Activated T-cell treated with anti-CD3 and anti-CD28 coated beads for 1 hour (primary cell): ENCODE measurements at places on chromosomes 3 and 15.

- no peak for DNase-seq
Observed at GRCh38 chr15:36886701-36887100, 213.6 kb downstream of the MEIS2 start.

- no peak for DNase-seq
Observed at GRCh38 chr3:135567223-135567622, 398.3 kb upstream of the PPP2R3A start.

GRCh38 chr15:49387471-49387870 is 35.6 kb upstream of the FGF7 start:
- no peak for DNase-seq

DNA sequence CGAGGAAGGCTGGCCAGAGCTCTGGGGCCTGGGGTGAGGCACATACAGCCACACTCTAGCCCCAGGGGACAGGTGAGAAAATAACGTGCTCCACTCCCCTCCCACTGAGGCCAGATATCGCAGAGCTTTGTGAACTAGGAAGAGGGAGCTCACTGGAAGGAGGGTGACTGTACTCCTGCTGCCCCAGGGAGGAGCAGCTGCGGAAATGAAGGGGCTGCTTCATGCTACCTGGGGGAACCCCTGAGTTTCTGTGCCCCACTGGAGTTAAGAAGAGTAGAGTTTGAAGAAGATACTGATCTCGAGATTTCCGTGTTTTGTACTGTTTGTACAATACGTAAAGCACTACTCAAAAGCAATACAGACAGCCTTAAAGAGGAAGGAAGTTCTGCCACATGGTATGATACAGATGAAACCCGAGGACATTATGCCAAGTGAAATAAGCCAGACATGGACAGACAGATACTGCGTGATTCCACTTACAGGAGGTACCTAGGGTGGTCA is 44.6 kb downstream of the CMTM6 start:
- DNase-seq: peak; percentile 44

DNA sequence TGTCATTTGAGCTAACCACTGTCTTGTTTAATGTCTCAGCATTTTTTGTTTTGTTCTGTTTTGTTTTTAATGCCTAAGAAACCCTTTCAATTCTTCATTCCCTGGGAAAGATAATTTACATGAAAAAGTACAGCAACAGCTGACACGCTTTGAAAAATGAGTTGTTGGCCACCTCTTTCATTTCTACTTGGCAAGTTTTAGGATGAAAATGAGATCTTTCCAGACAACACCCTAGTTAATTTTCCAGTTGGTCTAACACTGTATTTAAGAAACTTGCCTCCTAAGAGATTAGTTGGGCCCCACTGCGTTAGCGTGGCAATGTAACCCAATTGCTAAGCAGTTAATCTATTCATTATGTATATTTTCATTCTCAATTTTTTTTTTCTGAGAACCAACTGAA is 194.0 kb upstream of the LRRN1 start:
- DNase-seq: no peak

DNA sequence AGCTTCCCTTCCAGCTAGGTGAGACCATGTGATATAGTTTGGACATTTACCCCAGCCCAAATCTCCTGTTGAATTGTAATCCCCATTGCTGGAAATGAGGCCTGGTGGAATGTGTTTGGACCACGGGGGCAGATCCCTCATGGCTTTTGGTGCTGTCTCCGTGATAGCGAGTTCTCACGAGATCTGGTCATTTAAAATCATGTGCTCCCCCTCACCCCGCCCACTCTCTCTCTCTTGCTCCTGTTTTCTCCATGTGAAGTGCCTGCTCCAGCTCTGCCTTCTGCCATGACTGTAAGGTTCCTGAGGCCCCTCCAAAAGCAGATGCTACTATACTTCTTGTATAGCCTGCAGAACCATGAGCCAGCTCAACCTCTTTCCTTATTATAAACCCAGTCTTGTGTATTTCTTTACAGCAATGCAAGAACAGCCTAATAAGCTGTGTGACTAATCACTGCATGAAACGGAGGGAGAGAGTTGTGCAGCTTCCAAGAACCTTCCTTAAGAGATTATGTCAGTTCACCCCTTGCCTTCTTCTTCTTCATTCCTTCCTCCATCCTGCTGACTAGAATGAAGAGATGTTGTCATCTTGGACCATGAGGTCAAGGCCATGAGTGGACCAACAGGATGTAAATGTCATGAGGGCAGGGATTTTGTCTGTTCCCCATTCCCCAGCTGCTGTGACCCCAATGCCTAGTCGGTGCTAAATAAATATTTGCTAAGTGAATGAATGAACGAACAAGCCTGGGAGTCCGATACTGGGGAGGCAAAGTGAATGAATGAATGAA is 91.0 kb downstream of the CPN2 start:
- no peak for DNase-seq

GRCh38 chr15:35306361-35306981 is 221.4 kb upstream of the NANOGP8 start:
- DNase-seq: no peak

- DNase-seq: no peak
Observed at GRCh38 chr3:152289708-152290107, 21.0 kb downstream of the MBNL1 start.

GRCh38 chr15:99492716-99493115 is 73.1 kb upstream of the MEF2A start:
- no peak for DNase-seq

- no peak for DNase-seq
Observed at GRCh38 chr3:100057716-100058575, 56.4 kb downstream of the FILIP1L start.

- no peak for DNase-seq
Observed at GRCh38 chr3:31858439-31858838, 122.6 kb downstream of the OSBPL10 start.

DNA sequence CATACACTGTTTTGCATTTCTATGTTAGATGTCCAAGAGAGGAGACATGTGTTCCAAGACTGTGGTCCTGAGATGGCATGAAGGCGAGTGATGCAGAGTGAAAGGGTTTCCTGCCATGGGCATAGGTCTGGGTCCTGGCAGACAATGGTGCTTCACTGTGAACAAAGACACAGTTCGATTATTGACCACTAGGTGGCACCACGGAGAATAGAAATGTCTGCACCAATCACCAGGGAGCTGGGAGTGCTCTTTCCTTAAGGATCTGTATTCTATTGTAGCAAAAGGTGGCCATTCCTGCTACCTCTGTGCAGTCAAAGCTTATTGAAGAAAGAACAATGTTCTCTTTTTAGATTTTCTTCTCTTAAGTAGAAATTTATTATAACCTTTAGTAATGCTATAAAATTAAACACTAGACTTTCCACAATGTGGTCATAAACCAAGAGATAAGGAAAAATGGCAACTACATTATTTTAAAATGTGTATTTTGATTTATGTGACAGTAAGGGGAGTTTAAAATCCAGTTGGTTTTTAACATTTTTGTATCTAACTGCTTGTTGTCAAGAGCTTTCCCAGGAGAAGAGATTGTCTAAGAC is 88.7 kb downstream of the GABRG3 start:
- no peak for DNase-seq

- no peak for DNase-seq
Observed at GRCh38 chr3:155958676-155959075, 88.2 kb downstream of the GMPS start.

DNA sequence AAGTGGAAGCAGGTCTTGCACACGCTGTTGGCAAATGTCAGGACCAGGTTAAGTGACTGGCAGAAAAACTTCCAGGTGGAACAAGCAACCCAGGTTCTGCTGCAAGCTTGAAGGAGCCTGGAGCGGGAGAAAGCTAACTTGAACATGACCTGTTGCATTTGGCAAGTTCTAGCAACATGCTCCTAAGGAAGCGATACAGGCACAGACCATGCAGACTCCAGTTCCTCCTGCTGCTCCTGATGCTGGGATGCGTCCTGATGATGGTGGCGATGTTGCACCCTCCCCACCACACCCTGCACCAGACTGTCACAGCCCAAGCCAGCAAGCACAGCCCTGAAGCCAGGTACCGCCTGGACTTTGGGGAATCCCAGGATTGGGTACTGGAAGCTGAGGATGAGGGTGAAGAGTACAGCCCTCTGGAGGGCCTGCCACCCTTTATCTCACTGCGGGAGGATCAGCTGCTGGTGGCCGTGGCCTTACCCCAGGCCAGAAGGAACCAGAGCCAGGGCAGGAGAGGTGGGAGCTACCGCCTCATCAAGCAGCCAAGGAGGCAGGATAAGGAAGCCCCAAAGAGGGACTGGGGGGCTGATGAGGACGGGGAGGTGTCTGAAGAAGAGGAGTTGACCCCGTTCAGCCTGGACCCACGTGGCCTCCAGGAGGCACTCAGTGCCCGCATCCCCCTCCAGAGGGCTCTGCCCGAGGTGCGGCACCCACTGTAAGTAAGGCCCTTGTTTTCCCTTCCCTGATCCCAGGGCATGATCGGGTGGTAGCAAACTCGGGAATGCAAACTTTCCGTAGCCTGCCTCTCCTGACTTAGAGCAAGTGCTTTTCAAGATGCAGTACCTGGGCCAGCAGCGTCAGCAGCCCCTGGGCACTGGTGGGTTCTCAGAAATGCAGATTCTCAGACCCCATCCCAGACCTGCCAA is 759 bp downstream of the GALNT15 start:
- DNase-seq: no peak

- no peak for DNase-seq
Observed at GRCh38 chr3:29345516-29346300, 64.8 kb downstream of the RBMS3 start.

GRCh38 chr3:178625053-178625600 is 88.9 kb downstream of the KCNMB2 start:
- DNase-seq: no peak
